ENCODE measurements at places on chromosomes 2 and 18.

DNA sequence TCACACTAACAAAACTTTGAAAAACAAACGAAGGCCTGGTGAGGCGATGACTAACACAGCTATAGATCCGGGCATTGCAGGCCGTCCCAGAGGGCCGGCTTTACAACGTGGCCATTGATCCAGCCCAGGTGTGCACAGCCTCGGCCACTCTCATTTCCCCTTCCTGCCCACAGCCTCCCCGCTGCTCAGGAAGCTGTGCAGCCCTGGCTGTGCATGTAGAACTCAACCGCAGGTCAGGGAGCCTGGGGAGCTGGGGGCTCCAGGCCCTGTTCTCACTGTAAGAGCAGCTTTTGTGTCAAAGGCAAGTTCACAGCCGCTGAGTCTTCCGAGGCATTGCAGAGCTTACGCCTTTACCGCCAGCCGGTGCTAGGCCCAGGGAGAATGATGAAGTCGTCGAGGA is 87.2 kb downstream of the LONRF2 start:
- DNase-seq: peak; percentile 20

DNA sequence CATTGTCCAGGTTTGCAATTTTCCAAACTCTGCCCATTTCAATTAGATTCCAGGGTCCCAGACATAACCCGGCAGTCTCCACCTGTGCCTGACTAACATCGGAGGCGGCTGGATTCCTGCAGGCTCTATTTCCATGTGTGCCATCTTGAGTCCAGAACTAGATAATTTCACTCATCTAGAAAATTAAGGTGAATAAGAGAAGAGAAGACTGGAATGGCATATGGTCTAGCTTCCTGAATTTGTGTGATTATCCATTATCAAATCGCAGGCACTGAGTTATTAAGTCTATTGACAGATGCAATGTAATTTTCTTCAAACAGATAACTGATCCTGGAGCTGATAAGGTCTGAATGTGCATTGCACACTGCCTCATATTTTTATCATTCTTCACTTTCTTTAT is 305.2 kb downstream of the ETAA1 start:
- no peak for DNase-seq

DNA sequence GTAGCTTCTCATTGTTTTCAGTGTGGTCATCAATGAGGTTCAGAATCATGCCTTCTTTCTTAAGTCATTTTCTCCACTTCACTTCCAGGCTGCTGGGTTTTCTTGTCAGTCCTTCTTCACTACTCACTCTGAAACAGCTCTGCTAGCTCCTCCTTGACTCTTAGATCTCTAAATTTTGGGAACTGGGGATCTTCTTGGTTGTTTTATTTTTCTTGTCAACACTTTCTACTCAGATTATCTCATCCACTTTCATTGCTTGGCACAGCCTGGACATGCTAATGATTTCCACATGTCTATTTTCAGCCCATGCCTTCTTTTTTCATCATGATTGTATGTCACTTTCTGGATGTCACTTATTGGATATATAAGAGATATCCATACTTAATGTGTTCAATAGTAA is 517.8 kb upstream of the DSEL start:
- no peak for DNase-seq

GRCh38 chr2:180143633-180144337 is 136.7 kb upstream of the CWC22 start:
- DNase-seq: no peak

DNA sequence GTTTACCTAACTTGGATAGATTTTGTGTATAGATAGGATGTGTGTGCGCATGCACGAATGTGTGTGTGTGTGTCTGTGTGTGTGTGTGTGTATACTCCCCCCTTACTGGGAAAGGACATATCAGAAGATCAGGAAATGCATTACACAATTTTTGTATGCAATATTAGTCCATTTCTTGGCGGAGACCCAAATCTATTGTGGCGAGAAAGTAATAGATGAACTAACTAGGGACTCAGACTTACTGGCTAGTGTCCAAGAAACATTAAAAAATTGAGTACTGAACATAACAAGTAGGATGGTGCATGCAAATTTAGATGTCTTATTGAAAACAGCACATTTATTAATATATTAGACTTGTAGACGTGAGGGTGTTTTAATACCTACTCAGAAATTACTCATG is 1036.5 kb upstream of the FANCL start:
- DNase-seq: no peak

DNA sequence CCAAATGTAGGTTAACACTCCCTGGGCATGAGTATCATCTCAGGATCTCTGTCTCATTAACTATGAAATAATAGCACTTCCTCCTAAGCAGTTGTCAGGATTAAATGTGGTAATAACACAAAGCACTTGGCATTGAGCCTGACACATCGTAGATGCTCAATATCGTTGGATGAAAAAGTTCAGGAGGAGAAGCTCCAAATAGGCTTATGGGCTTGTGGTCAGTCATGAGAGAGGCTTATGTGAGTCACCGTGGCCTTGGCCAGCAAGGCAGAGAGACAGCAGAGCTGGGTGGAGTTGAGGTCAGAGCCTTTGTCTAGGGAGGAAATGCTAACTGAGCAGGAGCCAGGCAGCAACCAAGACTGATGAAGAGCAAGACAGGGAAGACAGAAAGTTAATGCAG is 68.3 kb upstream of the PPM1B start:
- no peak for DNase-seq

- DNase-seq: no peak
These were observed 220.5 kb downstream of the PIEZO2 start for GRCh38 chr18:10928772-10929373.

DNA sequence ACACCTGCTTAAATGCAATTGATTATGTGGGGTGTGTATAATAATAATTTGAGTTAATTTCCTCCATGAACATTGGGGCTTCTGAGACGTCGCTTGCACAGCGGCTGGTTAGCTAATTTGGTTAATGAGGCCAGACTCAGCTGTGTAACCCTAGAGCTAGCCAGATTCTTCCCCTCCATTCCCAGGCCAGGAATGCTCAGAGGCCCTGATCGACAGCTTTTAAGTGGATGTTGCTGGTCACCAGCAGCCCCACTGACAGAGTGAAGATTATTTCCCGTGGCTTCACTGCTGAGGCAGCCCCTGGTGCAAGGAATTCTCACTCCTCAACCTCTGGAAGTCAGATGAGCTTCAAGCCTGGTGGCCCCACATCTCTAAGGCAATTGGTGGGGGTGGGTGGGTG is 12.4 kb upstream of the EPAS1 start:
- no peak for DNase-seq

DNA sequence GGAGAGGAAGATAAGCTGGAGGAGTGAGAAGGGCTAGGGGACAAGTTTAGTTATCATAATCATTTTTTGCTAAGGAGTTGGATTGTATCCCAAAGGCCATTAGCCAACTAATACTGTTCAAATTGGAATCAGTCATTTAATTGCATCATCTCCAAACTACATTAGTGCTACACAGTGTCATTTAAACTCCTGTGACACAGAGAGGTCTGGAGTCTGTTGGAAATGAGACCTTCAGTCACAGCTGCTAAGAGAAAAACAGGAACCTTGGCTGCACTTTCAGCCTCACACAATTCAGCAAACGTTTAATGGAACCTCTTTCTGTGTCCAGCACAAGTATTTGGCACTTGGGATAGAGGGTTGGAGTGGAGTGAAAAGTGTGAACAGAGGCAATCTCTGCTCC is 175.5 kb upstream of the MGAT5 start:
- no peak for DNase-seq

- no peak for DNase-seq
These were observed 17.4 kb downstream of the HAT1 start for GRCh38 chr2:171939743-171940071.

DNA sequence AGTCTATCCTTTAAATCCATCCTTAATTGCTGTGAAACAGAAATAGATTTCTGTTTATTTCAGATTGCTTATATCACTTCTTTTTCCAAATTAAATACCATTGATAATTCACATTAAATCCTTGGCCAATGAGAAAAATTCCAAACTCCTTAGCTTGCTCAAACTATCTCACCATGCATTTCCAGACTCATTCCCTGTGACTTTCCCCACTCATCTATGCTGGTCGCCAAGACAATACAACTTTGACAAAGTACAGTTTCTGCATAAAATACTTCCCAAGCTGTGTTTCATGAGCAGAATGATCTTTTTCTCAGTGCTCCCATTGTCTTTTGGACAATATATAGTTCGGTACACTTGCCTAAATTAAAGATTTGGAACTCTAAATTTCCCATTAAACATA is 575.6 kb downstream of the CPS1 start:
- no peak for DNase-seq

GRCh38 chr2:172928756-172929155 is 146.9 kb upstream of the MAP3K20 start:
- no peak for DNase-seq

- no peak for DNase-seq
These were observed 521.3 kb downstream of the METTL4 start for GRCh38 chr18:2049986-2050385.

- no peak for DNase-seq
These were observed 272.0 kb downstream of the LNPK start for GRCh38 chr2:175730050-175730449.

DNA sequence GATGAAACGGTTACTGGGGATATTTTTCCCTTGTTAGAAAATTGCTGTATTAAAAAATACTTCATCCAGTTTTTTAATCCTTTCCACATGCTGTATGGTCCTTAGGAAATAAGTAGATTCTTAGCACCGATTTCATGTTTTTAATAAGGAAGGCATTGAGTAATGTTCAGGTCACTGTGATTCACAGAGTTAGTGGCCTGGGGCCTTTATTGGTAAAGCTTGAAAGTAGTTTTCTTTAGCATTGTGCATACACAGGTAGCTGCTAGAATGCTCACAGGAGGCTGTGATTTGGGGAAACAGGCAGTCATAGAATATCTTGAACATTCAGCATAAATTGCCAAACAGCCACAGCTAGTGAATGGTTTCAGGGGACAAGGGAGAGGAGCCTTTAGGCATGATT is 79.8 kb downstream of the XRCC5 start:
- no peak for DNase-seq

DNA sequence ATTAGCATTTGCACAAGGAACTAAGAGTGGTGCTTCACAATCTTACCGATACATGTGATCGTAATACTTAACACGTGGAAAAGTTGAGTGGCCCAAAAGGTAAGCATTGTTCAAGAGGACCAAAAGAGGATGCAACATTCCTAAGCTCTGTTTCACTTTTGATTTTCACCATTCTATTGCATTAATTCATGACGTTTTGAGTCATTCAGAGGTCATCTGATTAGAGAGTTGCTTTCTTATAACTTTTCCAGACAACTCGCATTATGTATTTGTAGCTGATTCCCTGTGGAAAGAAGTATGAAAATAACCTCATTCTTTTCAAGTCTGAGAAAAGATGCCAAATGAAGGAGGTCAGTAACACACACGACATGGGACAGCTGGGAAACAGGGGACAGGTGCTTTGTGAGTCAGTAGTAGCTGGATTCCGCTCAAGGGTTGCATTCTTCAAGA is 344.4 kb downstream of the RND3 start:
- DNase-seq: no peak

DNA sequence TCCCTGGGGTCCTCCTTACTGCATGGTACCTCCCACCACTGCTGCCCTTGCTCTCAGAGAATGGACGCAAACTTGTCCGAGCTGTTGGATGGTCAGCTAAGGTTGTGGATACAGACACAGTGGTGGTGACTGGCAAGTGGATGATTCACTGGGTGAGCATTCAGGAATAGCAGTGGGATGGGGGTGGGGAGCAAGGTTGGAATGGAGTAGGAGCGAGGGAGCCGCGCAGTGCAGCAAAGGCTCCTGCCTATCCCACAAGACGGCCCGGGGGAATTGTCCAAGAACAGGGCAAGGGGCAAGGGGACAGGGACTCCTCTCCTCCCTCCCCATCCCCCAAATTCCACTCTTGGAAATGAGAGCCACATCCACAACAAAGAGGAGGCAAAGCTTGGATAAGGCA is 102.2 kb downstream of the PIEZO2 start:
- no peak for DNase-seq

DNA sequence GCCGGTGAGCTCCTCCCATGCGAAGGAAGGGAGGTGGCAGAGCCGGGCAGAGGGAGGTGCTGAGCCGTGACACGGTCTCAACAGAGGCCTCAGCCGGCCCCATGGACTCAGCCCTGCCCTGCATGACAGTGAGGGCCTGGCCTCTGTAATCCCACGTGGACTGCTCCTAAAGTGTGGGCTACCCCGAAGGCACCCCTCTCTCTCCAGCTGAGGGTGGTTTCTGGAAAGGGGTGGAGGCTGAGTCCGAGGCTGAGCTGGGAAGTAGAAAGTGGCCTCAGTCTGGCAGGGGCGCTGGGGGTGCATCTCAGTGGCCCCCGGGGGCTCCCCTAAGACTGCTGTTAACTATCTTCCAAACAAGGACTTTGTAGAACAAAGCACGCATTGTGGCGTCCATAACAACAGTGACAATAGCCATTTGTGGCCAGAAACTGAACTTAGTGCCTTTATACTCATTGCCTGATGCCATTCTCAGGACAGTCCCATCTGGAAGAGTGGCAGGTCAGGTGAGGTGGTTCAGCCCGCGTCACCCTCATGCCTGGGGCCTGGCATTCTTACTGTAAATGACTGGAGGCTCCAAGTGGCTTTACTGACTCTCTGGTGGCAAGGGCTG is 192.4 kb downstream of the TWIST2 start:
- no peak for DNase-seq

GRCh38 chr2:160491911-160492371 is 1.7 kb downstream of the RBMS1 start:
- no peak for DNase-seq

DNA sequence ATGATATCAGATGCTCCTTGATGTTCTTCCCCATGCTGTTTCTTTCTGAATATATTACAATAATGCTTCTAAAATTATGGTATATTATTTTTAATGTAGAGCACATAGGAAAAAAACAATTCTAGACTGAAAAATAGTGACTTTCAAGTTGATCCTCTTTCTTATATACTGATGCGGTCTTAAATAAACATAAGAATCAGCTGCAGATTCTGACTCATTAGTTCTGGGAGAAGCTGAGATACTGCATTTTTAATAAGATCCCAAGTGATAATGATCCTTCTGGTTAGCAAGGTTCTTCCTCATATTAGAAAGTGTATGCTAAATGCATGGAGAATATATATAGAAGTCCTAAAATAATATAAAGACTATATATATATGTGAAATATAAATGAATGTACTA is 124.9 kb downstream of the XIRP2 start:
- no peak for DNase-seq

DNA sequence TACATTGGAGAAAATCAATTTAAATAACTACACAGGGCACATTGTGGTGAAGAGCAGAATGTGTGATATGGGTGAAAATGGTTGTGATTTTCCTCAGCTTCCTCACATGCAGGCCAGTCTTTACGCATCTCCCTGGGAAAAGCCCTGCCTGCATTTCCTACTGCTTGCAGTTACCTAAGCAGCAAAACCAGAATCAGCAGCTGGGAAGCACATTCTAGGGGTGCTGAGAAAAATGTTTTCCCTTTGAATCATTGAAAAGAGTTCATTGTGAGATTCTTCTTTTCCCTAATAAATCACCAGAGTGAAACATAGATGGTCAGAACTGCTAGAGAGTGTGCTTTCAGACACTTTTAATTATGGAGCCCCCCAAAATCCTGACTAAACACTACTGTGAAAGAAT is 656.0 kb downstream of the TDRD15 start:
- no peak for DNase-seq

GRCh38 chr18:23694637-23695430 is 5.6 kb downstream of the LAMA3 start:
- no peak for DNase-seq

GRCh38 chr2:119232666-119232993 is 9.0 kb downstream of the STEAP3 start:
- DNase-seq: no peak

GRCh38 chr18:68431922-68432198 is 283.0 kb downstream of the TMX3 start:
- DNase-seq: no peak

All from CD4-positive, alpha-beta T cell treated with Interleukin-17A for 1 hour (primary cell).